ENCODE measurements at places on chromosomes 12 and 14.

DNA sequence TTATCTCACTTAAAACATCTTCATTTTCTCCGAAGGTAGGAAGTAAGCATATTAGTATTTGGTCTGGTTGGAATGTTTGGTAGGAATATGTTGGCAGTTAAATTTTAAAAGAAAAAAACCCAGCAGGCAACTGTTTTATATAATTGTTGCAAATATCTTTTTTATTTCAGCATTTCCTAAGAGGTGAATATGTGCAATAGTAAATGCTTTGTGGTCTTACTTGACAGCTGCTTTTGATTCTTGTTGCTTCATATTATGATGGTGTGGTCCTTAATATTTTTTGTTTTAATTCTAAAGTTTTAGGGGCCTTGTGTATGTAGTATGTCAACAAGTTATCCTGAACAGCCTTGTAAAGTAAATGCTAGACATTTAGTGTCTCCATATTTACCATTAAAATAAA, 6.3 kb downstream of the TRAFD1 start:
- no peak for DNase-seq

DNA sequence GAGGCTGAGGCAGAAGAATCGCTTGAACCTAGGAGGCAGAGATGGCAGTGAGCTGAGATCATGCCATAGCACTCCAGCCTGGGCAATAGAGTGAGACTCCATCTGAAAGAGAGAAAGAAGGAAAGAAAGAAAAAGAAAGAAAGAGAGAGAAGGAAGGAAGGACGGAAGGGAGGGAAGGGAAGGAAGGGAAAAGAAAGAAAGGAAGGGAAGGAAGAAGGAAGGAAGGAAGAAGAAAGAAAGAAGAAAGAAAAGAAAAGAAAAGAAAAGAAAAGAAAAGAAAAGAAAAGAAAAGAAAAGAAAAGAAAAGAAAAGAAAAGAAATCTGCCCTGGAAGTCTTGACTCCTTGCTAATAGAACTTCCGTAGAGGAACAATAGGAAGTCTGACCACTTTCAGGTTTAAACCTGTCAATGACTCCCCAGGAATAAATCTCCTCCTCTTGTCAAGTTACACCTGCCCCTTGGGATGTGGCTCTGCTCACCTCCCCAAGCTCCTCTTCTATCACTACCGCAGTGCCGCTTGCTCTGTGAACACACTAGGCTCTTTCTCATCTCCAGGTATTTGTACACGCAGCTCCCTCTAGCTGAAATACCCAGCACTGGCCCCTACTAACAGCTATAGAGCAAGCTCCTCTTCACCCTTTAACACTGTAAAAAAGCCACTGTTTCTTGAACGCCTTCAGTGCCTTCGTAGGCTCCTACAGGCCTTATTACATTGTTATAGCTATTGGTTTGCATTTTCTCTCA, 773.1 kb upstream of the TBX3 start:
- DNase-seq = no peak

DNA sequence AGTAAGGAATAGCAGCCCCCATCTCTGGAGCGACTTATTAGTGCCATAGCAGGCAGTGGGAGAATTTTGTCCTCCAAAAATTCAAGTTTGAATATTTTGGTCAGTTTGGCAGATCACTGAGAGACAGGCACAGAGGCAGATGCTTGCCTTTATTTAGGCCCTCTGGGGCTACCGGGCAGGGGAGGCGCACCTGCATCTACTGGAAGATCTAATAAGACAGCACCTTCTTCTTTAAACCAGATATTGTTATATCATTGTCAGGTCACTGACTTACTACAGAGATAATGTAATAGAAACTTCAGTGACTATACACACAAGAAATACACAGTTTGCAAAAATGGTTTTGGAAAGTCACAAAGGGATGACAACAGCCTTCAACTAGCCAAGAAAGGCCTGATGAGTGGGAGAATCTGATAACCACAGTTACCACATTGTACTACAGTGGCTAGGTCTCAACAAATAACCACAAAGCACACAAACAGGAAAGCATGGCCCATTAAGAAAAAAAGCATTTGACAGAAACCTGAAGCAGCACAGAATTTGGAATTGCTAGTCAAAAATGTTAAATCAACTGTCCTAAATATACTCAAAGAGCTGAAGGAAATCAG, 56.8 kb downstream of the CDK17 start:
- peak; percentile 51 for DNase-seq

DNA sequence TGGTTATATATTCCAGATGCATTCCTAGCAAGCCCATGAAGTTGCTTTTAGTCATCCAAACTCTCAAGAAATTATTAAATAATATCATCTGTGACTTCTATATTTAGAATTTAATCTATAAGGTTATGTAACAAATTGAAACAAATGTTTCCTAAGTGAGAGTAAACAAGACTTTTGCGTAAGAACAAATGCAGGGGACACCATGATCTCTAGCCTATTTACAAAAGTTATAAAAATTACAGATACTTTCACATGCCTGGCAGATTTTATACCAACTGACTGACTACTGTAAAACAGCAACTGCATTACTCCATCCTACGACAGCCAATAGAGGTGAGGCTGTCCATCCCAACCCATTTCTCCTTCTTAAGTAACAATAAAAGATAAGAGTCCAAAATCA, 20.4 kb upstream of the DIO2 start:
- DNase-seq = no peak

- peak; percentile 8 for DNase-seq
Measured at GRCh38 chr14:31843361-31844091, 233.6 kb upstream of the ARHGAP5 start.

- DNase-seq = no peak
Measured at GRCh38 chr12:53980104-53980801, 4.7 kb upstream of the HOXC10 start.

GRCh38 chr12:90062799-90063198, 354.2 kb upstream of the ATP2B1 start:
- DNase-seq = no peak

DNA sequence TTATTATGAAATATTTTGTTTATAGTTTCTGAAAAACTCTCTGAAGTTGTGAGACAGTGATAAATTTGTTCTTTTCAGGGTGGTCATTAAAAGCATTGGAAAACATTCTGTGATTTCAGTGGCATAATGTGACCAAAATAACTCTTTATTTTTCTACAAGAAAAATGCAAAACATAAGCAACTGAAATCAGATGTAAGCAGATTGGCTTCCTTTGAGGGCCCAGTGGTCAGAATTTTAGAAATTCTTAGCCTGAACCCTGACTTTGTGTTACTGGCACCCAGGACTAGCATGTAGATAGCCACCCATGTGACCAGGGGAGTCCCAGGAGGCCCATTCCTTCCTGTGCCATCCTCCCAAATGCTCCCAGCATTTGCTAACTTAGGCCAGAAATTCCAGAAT, 145.6 kb upstream of the SLC38A2 start:
- DNase-seq = no peak

- peak; percentile 25 for DNase-seq
Measured at GRCh38 chr12:90858252-90858651, 96.7 kb downstream of the CCER1 start.

- no peak for DNase-seq
Measured at GRCh38 chr12:109943811-109944210, 43.7 kb downstream of the TCHP start.
